ENCODE measurements at places on chromosomes 13 and 19.

DNA sequence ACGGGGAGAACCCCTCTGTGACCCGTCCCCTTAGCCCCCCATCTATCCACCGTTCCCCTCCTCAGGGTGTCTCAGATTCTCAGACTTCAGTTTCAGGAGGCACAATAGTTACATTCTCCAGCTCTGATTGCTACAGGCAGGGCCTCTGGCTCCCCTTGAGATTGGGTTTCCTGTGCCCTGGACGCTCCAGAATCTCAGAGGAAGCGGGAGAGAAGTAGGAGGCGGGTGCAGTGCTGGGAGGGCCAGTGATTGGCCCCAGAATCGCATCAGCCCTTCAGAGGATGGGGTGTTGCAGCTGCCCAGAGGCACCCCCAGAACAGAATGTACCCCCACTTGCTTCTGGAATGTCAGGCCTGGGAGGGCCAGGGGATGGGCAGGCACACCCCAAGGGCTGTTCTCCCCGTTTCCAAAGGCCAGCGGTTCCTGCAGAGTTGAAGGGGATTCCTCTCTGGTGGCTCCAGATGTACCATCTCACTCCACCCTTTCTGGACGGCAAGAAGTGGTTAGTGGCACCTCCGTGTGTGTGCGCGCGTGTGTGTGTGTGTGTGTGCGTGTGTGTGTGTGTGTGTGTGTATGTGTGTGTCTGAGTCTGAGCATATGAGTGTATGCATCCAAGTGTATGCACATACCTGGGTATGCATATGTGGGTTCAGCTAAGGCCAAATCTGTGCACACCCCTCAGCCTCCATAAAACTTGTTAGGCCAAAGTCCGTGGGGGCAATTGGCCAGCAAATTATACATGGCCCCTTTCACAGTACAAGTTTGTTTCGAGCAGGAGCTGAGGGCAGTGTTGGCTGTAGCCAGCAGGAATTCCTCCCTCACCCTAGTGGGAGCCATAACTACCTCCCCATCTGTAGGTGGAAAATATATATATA, 35.5 kb downstream of the LYL1 start:
- DNase-seq = no peak

DNA sequence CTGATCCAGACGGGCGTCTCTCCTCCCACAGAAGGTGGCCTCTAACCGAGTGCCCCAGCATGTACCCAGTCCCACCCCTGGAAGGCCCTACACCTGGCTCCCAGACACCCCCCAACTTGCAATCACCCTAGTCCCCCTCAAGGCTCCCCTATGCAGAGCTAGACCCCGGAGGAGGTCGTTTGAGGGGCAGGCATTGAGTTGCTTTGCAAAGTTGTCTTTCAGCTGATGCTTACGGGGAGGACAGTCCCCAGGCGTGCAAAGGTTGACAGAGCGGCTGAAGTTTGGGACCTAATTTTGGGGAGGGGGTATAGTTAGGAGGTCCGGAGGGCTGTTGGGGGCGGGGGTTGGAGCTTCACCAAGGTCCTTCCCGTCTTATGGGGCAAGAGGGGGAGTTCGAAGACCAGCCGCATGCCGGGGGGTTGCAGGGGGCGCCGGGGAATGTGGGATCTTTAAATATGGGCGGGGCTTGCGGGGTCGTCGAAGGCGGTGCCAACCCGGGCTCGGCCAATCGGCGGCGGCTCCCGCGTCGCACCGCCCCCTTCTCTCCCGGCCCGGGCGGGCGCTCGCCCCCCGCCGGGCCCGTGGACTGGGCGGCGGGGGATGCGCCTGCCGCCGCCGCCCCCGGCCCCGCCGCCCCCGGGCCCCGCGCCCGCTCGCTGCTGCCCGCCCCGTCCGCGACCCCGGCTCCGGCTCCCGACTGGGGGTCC, at the start of gene KCNN1:
Gene KCNN1 (plus strand): TSS at position 558 of the 707 bp plus-strand sequence. CDS start 6,782 bp downstream, outside the sequence.
- DNase-seq = peak; percentile 3

GRCh38 chr13:113493315-113493951, 2.9 kb upstream of the DCUN1D2 start:
- no peak for DNase-seq

GRCh38 chr19:19371059-19371458, 34.4 kb upstream of the GATAD2A start:
- DNase-seq = no peak

GRCh38 chr19:58170860-58171259, 12.0 kb upstream of the ZNF274 start:
- no peak for DNase-seq

DNA sequence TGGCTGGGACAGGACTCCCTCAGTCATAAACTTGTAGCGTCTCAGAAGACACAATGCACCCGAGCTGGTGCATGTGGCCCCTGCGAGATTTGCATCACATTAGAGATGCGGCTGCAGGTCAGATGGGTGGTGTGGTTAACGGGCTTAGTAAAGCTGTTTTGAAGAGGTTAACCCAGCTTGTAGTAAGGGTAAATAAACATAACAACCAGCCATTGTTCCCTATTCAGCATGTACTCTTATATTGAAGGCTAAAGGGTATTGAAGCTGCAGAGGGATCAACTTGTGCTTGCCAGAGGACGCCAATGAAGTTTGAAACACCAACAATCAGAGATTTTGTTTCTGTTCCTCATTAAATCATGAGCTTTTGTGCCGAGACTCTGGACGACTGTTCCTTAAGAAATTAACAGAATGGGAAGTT, 79.4 kb downstream of the ZIC5 start:
- peak; percentile 10 for DNase-seq

GRCh38 chr13:100432611-100433010, 156.0 kb downstream of the GGACT start:
- DNase-seq = no peak
